ENCODE measurements at places on chromosomes 7 and 10. TPM values are rescaled to one million over a fixed set of nuclear protein-coding genes. Genes with fewer than 3 reads are reported as not detected.

FGL2 gene
- total RNA-seq, result 2.0 TPM

PSMC2 gene
- 80.9 TPM for total RNA-seq

NRBF2 gene
- total RNA-seq, result 20.0 TPM

GRID2IP gene
- 1.9 TPM for total RNA-seq

SH2D4B gene
- total RNA-seq, result 1.1 TPM

All from testis (tissue), 5 donors.